ENCODE measurements at places on chromosomes 1 and 21.

- DNase-seq, result no peak
Observed at GRCh38 chr1:53644909-53645689, 93.9 kb downstream of the GLIS1 start.

GRCh38 chr1:107820801-107821200 is 144.2 kb downstream of the VAV3 start:
- no peak for DNase-seq

GRCh38 chr1:1042835-1043234 is 22.9 kb downstream of the AGRN start:
- no peak for DNase-seq

- no peak for DNase-seq
Observed at GRCh38 chr1:8477166-8477982, 159.5 kb downstream of the SLC45A1 start.

GRCh38 chr1:63343922-63344321 is 21.6 kb downstream of the FOXD3 start:
- DNase-seq, result no peak

DNA sequence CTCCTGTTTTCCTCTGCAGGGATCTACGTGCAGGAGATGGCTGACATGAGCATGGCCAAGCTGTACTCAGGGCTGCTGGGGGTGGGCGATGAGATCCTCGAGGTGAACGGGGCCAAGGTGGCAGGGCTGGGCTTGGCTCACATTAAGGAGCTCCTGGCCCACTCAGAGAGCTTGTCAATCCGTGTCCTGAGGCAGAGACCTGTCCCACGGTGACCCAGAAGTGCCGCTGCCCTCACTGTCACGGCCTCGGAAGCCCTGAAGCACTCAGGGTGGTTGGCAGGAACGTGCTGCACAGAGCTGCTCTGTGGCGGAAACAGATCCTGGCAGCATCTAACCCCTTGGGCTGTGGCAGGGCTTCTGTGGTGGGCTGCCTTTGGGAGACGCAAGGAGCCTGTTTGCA is 37.6 kb downstream of the KIAA1614 start:
- DNase-seq, result no peak

DNA sequence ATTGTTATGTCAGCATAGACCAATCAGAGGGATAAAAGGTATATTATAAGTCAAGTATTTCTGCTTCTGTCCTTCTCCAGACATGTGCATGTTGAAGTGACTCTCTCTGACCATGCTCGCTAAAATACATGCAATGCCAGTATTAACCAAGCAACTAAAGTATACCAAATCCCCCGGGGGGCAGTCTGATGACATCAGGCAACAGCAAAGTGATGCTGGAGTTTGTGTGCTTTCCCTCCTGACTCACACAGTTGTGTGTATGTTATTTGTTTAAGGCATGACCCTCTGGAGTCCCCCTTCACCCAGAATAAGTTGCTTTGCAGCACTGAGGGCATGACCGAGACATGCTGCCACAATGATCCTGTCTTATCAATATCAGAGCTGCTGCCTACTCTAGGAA is 2.1 kb downstream of the BRINP2 start:
- DNase-seq, result no peak

- DNase-seq, result no peak
Observed at GRCh38 chr1:234616644-234617043, 6.7 kb upstream of the IRF2BP2 start.

DNA sequence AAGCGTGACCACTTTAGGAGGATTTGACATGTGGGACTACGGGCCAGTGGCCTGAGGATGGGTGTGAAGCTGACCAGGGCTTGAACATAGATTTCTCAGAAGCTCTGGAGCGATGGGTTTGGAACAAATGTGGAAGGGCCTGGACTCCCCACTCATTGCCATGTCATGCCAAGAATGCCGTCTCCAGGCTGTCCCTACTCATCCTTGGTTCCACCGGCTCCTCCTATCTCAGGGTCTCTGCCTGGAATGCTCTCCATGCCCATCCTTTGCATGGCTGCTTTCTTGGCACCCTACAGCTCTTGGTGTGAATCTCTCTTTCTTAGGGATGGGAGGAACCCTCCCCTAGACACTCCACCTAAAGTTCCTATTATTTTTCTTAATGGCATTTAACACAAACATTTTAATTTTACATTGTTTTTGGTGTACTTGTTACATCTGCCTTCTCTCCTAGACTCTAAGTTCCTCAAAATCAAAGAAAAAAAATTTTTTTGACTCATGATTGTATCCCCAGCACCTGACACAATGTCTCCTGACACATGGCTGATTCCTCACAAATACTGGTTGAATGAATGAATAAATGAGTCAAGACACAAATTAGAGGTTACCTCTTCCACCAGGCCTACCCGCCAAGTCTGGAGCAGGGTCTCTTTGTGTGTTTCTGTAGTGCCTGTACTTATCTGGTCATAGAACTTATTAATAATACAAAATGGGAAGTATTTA is 114.5 kb downstream of the OMA1 start:
- DNase-seq, result no peak

- no peak for DNase-seq
Observed at GRCh38 chr21:36542312-36543101, 62.6 kb upstream of the CLDN14 start.

DNA sequence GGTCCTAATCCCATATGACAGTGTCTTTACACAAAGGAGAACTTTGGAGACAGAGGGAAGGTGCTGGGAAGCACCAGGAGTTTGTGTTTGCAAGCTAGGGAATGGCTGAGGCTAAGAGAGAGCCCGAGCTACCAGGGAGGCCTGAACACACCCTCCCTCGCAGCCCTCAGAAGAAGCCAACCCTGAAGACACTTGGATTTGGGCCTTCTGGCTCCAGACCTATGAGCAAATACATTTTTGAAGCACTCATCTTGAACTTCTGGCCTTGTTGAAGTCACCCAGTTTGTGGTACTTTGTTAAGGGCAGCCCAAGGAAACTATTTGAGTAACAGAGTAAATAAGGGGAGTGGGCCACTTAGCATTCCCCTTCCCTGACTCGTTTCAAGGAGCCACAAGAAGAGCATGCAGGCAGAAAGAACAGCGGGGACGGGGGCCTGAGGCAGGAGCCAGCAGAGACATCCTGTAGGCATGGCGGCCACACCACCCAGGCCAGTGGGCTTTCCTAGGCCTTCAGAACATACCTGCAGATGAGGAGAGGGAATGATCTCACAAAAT is 13.2 kb upstream of the QSOX1 start:
- DNase-seq, result no peak

DNA sequence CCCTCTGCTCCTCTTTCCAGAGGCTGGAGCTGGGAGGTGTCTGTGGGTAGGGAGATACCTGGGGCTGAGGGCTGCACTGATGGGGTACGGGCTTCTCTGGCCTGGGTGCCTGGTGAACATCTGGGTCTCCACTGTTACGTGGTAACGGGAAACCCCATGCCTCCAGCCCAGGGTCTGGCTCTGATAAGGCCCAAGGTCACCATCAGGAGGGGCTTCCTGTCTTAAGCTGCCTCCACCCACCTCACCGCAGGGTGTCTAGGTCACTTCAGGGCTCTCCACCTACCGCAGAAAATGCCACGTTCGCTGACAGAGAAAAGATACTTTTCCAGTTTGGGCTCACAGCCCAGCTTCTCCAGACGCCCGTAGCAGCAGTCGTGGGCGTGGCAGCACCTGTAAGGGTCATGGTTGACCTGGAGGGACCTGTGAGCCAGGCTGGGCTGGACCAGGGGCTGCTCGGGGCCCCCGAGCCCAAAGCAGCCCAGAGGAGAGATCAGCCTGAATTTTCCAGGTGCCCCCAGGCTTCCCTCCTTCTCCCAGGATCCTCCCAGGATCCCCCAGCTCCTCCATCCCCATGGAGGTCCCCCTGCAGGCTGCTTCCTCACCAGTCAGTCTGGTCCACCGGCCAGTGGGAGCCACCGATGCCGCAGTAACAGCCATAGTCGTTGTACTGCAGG is 1.3 kb downstream of the PLA2G2E start:
- DNase-seq, result no peak

DNA sequence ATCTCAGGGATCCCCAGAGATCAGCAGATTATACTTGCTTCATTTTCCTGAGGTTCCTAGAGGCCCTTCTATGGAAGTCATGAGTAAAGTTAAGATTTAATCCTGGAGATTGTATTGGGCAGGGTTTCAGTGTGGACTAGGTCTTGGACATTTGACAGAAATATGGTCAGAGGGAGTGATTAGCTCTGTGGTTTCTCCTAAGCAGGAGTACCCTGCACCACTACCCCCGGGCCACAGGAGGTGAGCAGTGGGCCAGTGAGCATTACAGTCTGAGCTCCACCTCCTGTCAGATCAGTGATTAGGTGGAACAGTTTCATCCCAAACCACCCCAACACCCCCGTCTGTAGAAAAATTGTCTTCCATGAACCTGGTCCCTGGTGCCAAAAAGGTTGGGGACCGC is 43.2 kb downstream of the PHACTR4 start:
- DNase-seq, result no peak

GRCh38 chr1:23865543-23865930 is 2.6 kb downstream of the FUCA1 start:
- DNase-seq, result no peak

DNA sequence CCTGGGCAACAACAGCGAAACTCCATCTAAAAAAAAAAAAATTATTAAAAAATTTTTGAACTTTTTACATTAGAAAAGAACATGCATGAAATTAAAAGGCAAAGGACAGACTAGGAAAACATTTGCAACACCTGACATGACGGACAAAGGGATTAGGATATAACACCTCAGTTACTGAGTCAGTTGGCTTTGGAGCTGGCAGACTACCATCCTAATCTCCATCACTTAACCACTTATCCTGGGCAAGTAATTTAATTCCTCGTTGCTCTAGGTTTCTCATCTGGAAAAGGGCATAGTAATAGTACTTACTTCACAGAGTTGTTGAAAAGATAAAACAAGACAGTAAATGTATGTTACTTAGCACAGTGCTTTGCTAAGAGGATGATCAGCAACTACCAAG is 11.9 kb downstream of the HECTD3 start:
- no peak for DNase-seq

GRCh38 chr1:94648225-94649007 is 106.9 kb upstream of the F3 start:
- no peak for DNase-seq

GRCh38 chr1:26320896-26321295 is 3.1 kb downstream of the CD52 start:
- DNase-seq, result no peak

DNA sequence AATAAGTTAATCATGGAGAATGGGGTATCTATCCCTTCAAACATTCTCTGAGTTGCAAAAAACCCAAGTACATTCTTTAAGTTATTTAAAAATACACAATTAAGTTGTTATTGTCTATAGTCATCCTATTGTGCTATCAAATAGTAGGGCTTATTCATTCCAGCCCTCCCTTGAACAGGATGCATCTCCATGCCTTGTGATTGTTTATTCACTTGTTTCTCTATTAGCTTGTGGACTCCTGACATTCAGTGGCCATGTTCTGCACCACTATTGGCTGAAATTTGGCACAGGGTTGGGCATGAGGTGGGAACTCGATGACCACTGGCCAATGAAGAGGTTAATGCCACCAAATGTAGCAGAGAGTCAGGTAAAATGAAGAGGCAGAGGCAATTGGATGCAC is 272.8 kb downstream of the TNR start:
- no peak for DNase-seq

DNA sequence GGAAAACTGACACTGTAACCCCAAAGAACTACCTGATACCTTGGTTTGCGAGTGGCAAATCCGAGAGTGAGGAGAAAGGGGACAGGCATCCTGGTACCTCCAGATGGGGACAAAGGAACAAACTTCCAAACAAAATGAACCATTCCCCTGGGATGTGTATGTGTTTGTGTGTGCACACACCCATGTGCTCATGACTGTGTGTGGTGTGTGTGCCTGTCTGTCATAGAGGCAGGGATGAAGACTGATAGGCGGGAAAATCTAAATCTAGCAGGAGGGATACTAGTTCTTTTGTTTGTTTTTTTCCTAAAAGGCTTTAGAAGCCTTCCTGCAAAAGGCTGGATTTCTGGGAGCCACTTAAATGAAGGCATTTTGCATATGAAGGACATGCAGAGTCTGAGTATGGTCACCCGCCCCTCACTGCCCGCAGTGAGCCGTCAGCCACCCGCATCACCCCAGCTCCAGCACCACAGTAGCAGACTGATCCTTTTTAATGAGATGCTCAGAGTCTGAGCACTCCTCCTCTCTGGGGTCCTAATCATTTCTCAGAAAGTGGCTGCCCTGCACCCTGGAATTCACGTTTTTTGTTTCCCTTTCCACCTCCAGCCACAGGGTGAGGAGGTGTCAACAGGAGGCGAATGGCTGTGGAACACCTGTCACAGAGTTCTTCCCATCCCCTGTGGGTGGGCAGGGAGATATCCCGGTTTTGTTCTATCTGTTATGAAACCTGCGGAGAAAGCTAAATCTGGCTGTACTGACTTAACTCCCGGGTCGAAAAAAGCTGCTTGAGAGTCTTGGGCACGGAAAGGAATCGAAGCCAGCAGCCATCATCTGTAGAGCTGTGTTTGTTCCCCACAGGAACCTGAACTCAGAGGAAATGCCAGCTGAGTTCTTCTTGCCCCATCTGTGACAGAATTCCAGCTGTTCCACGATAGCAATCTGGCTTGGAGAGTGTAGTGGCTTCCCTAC is 34.9 kb downstream of the UTP25 start:
- no peak for DNase-seq

DNA sequence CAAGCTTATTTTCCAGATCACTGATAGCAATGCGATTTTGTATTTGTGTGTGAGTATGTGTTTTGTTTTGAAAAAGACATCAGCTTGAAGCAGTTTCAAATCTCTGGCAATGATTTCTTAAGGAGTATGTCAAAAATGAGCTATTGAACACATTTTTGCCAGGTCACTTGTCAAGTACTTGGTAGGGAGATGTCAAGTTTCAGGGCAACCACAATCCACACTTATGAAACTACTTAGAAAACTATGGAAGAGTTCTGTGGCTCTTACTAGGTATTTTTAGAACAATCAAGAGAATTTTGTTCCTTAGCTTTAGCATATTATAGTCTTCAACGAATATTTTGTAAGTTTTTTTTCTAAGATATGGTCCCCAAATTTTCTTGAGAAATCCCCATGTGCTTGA is 318.8 kb upstream of the ZRANB2 start:
- no peak for DNase-seq

DNA sequence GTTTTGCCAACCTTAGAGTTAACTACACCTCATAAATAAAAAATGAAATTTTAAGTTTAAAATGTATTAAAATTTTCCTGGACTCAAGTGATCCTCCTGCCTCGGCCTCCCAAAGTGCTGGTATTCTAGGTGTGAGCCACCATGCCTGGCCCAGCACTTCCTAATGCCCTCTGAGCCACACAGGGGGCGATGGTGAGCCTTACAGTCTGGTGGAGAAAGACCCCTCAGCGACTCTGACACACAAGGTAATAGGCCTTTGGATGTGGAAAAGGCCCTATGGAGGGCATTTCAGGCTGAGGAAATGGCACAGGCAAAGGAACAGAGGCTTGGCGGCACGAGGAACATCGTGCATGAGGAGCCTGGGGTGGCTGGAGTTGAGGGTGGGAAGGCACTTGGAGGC is 6.7 kb downstream of the CITED4 start:
- no peak for DNase-seq

Data from activated CD8-positive, alpha-beta memory T cell treated with anti-CD3 and anti-CD28 coated beads for 48 hours (primary cell).